Hair follicle dermal papilla cell (primary cell): ENCODE measurements at places on chromosomes 4 and X. TPM values are rescaled to one million over a fixed set of nuclear protein-coding genes. Genes with fewer than 3 reads are reported as not detected.

SLC9B1 gene
- total RNA-seq: 0.61 and 1.8 TPM in 2 replicates

FAM184B gene
- total RNA-seq: under 0.01 TPM in 2 replicates

AVPR2 gene
- not detected in 2 replicates for total RNA-seq

EXOC1L gene
- not detected in 2 replicates for total RNA-seq

QRFPR gene
- total RNA-seq: not detected in 2 replicates

CXorf66 gene
- not detected in 2 replicates for total RNA-seq

TEX13B gene
- total RNA-seq: not detected in 2 replicates

USP17L22 gene
- total RNA-seq: not detected in 2 replicates

PRKG2 gene
- 0.16 and 0.49 TPM in 2 replicates for total RNA-seq

NPNT gene
- total RNA-seq: 1.6 and 1.8 TPM in 2 replicates

UTP14A gene
- total RNA-seq: 17.4 and 18.0 TPM in 2 replicates

MAGIX gene
- 1.9 and 2.2 TPM in 2 replicates for total RNA-seq

CD40LG gene
- total RNA-seq: not detected in 2 replicates

DOCK11 gene
- 39.1 and 45.4 TPM in 2 replicates for total RNA-seq

TCEAL9 gene
- 56.1 and 65.6 TPM in 2 replicates for total RNA-seq

USP11 gene
- total RNA-seq: 35.6 and 45.6 TPM in 2 replicates
